ENCODE measurements at places on chromosomes 12 and 14.

GRCh38 chr12:4984344-4984743 lies 59.3 kb upstream of the KCNA5 start:
- DNase-seq, result no peak

GRCh38 chr12:74539261-74539660 lies 1.6 kb downstream of the ATXN7L3B start:
- DNase-seq, result no peak

DNA sequence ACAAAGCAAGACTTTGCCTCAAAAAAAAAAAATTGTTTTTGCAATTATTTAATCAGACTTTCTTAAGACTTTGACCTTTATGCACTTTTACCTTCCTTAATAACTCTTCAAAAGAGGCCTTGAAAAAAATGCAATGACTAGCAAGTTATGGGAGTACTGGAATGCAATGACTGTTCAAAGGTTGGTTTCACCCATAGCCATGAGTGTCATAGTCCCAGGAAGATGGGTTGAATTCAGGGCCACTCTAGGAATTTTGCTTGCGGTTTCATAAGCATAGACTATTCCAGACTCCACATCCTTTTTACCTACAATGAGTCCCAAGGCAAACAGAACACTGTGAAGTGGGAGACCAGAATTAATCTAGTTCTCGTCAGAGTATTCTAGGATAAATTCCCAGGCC lies 29.4 kb upstream of the DENND5B start:
- no peak for DNase-seq

GRCh38 chr14:37985826-37986470 lies 221.8 kb upstream of the SSTR1 start:
- DNase-seq, result no peak

DNA sequence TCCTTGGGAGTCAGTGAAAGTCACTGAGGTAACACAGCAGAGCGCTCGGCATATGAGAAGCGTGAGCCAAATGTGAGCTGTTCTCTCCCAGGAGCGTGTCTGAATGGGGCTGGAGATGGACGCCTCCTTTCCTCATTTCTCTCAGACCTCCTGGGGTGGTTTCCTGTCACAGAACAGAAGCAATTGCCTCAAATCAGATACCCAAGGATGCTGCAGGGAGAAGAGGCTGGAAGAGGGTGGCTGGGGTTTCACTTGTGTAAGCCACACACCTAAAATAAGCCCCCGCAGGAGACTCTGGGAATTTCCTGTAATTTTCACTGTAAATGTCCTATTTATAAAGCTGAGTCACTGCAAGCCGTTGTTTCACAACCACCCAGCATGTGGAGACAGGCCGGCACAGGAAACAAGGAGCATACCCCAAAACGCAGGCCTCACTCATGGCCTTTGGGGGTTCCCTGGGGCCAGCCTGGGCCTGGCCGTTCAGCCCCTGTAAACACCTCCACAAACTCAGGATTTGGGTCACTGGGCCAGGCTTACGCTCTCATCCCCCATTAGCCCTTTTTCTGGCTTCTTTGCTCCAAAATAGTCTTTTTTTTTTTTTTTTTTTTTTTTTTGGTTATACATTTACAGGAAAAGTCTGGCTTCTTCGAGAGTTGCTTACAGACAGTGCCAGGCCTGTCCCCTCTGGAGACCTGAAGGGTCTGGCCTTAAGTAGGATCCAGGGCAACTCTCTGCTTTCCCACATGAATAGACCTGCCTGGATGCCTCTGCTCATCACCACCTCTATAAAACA lies 55.3 kb downstream of the VCPKMT start:
- no peak for DNase-seq

DNA sequence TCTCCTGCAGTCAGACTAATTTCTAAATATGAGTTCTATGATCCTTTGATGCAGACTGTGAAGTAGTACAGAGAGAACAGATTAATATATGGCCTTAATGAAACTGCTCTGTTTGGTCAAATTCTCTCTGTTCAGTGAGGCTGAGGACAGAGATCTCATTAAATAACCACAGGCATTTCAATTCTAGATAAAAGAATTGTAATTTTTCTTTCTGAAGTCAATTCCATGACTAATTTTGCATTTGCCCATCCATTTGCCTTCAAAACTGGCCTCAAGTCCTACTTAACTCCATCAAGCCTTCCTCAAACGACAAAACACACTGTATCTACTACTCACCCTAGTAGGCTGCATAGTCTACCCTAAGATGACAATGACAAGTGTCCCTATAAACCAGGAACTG lies 67.1 kb downstream of the DUSP16 start:
- no peak for DNase-seq

GRCh38 chr14:82412545-82412944 lies 878.9 kb upstream of the SEL1L start:
- no peak for DNase-seq

GRCh38 chr14:94489336-94489735 lies 13.3 kb upstream of the SERPINA9 start:
- no peak for DNase-seq
